ENCODE measurements at places on chromosomes 1 and 21.
A peak's percentile ranks its signal among the peaks of the same experiment; 100 is the strongest.

DNA sequence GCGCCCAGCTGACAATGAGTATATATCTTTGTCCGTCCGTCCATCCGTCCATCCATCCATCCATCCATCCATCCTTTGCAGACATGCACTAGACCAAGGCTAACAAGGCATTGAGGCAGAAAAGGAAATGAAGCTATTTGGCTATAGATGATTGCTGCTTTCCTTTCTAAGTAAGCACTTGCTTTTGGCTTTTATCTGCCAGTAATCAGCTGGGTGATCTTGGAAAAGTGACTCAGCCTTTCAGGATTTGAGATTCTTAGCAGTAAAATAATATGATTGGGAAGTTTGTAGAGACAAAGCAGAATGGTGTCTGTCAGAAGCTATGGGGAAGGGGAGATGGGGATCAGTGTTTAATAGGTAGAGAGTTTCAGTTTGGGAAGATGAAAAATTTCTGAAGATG is 22.7 kb downstream of the ZFYVE9 start:
- no peak for DNase-seq

GRCh38 chr1:98177751-98178150 is 256.9 kb upstream of the DPYD start:
- DNase-seq = no peak

DNA sequence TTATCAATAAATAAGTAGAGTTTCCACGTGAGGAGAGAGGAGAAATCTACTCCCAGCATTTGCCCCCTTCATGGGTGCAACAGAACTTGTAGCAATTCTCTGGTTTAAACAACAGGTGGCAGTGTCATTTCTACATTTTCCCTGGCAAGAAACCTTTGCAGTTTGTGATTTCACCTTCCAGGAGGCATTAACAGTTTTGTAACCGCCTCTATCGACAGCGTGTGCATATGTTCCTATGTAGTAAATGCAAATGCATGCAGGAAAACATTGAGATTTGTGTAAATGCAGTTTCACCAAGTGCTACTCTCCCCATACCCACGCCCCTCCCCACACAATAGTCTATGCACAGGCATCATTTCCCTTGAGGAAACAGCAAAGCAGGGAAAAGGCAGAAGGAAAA is 494.7 kb downstream of the SMYD3 start:
- no peak for DNase-seq

GRCh38 chr1:195733826-195734225 is 874.4 kb downstream of the KCNT2 start:
- DNase-seq = no peak

DNA sequence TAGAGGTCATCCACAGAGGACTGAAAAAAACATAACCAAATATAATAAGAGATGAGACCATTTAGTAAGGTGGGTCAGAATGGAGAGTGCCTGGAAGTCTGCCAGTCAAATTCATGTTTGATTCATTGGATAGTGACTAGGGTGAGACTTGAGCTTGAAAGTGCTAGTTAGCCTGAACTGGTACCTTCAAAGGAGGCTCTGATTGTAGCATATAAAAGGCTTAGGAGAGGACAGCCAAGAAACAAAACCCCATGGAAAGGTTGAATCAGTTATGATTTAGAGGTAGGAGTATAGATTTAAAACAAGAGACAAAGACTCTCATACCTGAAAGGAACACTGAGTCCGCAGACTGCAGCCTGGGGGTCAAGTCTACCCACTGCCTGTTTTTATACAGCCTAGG is 44.4 kb upstream of the LRRC8C start:
- DNase-seq = no peak

DNA sequence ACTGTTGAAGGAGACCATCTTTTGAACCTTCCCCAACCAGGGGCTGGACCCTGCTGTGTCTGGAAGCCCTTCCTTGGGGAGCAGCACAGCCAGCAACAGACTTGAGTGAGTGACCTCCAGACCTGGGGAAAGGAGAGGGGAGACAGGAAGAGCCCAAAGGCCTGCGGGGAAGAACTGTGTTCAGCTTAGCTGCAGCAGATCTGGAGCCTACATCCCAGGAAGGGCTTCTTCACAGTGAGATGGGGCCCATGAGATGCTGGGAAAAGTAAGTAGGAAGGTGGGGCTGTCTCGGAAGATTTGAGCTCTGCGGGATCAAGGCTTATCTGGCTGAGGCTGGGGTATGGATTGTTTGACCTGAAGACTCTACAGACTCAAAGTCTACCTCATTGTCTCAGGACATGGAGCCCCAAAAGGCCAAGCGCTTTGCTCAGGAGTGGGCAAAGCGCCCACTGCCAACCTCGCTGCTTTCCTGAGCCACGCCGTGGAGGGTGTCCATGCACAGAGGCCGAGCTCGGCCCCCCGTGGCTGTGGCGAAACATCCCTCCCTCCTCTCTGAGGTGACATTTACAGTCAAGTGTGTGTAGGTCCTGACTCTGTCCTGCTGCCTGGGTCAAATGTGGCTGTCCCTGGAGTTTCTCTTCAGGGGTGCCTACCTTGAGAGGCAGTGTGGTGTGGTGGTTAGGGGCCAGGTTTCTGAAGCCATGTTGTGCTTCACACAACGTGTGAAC is 24.5 kb downstream of the SPOCD1 start:
- peak; percentile 7 for DNase-seq

DNA sequence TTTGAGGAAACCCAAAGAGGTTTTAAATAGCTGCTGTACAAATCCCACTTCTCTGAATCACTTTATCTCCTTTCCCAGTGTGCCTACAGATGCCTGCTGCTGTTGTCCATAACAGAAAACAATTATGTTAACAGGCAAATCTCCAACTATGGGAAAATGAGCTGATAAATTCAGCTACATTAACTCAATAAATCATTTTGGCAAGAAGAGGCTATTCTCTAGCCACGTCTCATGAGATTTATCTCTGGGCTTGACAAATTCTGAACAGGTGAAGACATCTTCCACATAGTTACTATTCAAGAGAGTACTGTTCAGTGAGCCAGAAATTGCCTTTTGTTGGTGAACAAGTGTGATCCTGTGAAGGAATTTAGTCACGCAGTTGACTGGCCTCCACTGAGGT is 327.1 kb upstream of the FMN2 start:
- no peak for DNase-seq

DNA sequence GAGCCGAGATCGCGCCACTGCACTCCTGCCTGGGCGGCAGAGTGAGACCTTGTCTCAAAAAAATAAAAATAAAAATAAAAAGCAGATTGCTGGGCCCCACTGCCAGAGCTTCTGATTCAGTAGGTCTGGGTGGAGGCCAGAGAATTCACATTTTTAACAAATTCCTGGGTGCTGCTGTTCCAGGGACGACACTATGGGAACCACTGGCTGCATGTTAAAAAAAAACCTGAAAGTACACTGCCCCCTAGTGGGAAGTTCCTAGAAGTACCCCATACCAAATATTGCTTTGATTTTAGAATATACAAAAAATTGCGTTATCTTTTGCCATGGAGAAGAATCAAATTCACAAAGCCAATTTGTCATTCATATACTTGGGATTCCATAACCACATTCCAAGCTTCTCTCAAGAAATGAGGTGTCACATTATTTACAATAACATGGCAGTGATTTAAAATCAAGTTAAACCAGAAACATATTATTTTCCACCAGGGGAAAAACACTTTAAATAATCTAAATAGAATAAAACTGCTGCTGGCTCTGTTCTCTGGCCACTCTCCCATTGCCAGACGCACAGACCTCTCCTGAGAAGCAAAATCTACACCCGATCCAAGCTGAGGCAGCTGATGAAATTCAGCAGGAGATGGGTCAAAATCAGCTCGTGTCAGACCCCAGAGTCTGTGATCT is 27.4 kb downstream of the SYF2 start:
- DNase-seq = no peak

DNA sequence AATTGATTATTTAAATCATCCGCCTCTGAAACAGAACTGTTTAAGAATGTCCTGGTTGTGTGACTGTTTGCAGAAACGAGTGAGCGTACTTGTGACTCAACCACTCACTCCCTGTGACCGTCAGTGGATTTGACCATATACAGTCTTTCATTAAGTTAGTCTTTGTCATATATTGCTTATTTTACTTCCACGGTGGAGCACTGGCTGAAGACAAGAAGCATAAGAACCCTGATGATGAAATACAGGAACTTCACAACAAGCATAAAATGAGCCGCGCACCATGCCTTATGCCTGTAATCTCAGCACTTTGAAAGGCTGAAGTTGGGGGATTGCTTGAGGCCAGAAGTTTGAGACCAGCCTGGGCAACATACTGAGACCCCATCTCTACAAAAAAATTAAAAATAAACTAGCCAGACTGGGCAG is 194.0 kb downstream of the TOMM20 start:
- no peak for DNase-seq

DNA sequence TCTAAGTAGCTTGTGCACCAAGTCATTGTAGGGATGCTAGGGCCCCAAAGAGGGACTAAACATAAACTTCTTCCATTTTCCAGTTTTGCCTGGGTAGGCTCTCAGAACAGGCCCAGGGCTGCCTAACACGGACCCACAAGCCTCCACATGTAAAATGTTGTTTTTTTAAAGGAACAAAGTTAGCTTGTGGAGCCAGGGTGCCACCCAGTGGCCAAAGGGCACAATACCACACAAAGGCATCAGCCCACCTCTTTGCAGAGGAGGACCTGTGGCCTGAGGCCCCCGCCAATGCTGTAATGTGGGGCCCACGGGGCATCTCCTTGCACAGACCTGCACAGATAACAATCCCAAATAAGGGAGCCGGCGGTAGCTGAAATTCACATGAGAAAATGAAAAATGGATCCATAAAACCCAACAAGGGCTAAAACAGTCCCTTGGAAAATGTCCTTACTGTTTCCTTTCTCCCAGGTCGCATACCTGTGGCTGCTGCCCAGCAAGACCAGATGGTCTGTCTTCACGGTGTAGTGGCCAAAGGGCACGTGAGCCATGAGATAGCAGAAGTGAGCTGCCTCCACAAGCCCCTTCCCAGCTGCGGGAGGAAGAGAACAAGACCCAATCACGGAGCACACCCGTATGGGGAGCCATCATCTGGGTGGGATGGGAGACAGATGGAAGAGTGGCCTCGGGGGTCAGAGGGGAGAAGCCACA is 23.8 kb downstream of the SEC16B start:
- DNase-seq = no peak

DNA sequence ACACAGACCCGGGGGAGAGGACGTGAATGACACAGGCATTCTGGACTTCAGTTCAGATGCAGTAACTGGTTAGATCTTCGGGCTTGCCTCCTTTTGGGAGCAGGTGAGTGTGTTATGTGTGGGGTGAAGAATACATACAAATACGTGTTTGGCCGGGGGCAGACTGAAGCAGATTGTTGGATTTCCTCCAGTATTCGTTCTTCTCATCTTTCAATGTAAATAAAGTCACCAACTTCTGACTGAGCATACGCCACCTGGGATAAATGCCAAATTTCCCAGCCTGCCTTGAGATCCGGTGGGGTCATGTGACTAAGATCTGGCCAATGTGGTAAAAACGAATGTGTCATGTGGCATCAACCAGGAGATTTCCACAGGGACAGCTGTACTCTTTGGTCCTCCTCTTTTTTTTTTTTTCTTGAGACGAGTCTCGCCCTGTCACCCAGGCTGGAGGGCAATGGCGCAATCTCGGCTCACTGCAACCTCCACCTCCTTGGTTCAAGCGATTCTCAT is 189.8 kb downstream of the RGS7 start:
- no peak for DNase-seq

DNA sequence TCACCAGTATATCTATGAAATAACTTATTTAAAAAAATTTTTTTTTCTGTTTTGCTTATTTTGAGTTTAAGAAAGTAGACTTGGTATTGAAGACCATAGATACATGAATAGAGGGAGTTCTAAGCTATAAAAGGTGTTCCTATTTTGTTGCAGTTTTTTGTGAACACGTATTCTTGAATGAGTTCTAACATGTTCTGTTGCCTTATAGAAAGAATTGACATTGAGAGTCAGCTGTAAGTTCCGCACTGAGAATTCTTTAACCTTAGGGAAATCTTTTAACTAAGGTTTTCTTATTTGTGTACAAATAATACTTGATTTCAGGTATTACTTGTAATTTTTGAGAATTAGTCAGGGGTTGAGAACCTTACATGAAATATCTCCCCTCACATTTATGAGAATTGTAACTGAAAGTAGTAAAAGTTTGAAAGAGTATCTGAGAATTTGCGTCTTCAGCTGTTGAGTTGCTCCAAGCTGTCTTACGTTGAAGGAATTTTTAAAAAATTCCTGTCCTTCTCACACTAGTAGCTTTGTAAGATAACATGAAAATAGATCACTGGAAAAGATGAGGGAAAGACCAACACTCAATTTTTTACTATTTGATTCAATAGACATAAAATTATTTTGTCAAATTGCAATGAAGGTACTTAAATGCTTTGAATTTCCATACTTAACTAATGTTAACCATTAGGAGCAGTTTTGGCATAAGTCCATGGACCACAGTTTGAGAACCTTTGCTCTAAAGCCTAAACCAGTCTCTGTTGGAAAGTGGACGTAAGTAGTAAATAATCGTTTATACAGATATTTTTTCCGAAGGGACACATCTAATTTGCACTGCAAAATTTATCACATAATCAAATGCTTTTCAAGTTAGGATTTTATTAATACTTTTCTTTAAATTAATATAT is 3.8 kb downstream of the DR1 start:
- DNase-seq = no peak

DNA sequence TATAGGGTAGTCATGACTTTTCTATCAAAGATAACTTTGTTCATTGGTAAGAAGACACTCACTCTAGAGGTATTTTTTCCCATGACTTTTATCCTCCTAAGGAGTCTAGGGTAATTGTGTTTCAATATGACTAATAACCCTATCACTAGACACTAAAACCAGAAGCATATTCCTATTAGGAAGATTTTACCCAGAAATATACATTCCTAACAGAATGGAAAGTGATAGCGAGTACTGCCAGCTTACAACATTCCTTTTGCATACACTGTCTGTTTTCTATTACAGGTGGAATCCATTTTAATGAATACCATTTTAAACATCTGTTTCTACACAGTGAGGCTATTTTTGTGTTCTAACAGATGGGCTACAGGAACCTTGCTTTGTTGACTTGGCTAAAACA is 31.4 kb upstream of the C1orf185 start:
- no peak for DNase-seq

DNA sequence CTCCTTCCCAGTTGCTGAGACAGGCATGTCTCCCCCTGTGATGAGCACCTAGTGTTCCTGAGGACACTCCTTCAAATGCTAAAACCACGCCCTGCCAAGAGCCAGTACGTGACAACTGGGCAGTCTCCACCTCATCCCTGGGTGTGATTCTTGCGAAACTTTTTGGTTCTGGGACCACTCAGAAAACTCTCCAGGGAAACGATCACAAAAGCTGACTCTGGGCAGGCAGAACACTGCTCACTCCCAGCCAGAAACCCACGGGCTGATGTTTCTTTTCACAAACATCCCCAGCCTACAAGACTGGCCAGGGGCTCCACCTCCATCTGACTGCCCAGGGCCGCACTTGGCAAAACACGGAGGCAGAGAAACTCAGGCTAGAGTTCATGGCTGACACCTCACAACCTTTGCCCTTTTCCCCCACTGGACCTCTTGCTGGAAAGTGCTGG is 24.4 kb downstream of the DHRS3 start:
- no peak for DNase-seq

Measured in activated CD8-positive, alpha-beta memory T cell treated with anti-CD3 and anti-CD28 coated beads, Interleukin-2, amount 50 U/mL, for 4 hours (primary cell).